ENCODE measurements at places on chromosomes 2 and 18.

DNA sequence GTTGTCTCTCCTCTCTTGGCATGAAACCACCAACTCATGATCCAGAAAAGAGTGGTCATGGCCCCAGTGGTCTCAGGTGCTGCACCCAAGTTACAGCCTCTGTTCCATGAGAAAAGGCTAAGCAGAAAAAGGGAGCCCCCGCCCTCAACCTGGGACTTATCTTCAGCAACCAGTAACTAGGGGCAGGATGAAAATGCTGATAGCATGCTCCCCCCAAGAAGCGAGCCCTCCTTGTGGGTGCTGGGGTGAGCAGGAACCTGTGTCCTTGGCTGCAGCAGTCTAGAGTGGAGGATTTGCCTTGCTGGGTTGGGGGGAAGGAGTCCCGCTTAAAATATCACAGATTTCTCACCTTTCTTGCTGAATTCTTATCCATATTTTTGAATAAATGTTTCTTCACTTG, 490.0 kb downstream of the SUCLG1 start:
- DNase-seq, result no peak

DNA sequence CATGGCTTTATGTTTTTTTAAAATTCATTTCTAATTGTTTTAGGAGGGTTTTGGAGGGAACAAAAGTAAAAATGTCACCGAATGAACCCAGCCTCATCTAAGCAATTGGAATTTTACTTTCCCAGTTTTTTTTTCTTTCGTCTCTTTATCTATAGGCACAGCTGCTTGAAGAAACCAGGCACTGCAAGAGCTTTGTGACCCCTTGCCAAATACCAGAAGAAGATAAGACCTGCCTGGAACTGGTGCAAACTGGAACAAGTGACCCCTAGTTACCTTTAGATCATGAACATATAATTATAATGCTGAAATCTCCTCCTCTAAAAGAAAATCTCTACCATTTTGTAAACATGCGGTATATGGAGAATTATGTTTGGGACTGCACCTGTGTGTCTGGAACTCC, 100.9 kb downstream of the TSN start:
- DNase-seq, result no peak

DNA sequence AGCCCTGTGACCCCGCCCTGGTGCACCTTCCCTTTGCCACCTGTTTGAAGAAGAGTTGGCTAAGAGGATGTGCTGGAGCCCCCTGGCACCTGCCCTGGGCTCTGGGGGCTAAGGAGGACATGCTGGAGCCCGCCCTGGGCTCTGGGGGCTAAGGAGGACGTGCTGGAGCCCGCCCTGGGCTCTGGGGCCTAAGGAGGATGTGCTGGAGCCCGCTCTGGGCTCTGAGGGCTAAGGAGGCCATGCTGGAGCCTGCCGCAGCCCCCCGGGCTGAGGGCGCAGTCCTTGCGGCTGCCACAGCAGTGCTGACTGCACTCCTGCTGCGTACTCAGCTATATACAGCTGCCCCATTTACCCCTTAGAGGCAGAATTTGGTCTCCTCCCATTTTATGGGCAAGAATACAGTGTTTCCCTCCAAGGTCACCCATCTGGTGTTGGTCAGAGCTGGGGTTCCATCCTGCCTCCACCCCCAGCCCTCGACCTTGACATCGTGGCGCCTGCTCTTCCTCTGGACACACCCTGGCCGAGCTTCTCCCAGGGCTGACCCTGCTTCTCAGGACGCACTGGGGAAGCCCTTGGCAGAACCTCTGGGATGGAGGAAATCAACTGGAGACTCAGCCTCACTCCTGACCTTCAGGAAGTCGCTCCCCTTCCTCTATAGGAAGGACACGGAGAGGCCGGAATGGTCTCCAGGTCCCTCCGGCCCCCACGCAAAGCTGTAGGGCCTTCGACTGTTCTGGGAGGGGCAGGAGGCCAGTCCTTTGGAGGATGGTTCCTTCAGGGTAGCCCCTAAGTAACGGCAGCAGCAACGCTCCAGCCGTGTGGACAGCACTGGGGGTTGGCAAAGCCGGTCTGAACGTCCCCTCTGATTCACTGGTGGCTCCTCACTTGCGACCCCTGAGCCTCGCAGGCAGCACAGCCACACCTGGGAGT, 65.0 kb upstream of the HPCAL1 start:
- no peak for DNase-seq

GRCh38 chr2:23934259-23934658, 6.0 kb upstream of the UBXN2A start:
- DNase-seq, result no peak

GRCh38 chr2:28896906-28897305, 2.4 kb downstream of the WDR43 start:
- no peak for DNase-seq

GRCh38 chr2:64052463-64053241, 33.4 kb upstream of the VPS54 start:
- DNase-seq, result peak; percentile 32

- no peak for DNase-seq
Observed at GRCh38 chr2:3294493-3294892, 83.1 kb downstream of the EIPR1 start.

DNA sequence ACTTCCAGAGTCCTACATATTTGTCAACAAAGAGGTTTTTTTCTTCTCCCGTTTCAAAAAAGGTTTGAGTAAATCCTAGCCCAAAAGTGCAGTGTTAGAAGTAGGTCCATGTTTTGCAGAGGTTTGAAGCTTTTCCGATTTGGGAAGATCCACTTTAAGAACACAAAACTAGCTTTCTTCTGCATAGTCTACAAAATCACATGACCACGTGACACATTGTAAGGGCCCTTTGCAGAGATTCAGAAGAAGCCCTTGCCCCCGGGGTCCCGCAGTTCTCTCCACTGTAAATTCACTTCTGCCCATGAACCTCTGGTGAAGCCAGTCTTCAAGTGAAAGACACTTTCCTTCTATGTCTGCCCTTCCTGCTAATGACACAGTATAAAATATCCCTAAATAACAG, 49.4 kb downstream of the PAX3 start:
- no peak for DNase-seq

GRCh38 chr2:219739066-219739465, 111.6 kb downstream of the SLC4A3 start:
- no peak for DNase-seq

- DNase-seq, result no peak
Observed at GRCh38 chr2:33022989-33023727, 76.4 kb downstream of the LTBP1 start.

DNA sequence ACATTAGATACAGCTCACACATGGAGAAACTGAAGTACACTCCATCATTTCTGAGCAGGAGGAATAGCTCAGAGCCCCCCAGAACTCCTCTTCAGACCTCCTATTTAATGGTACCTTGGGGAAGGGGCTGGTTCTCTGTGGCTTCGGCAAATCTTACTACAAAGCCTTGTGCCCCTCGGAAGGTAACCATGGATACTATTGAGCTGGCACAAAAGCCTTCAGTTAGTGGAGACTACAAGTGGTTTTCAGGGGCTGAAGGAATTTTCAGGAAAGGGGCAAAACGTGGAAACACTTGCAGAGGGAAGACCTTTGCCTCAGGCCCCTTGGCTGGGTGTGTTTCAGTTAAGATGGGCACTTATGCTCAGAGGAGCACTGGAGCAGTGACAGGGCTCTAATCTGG, 1.1 kb upstream of the FAM237A start:
- no peak for DNase-seq

- no peak for DNase-seq
Observed at GRCh38 chr2:64888591-64889309, 100.4 kb upstream of the SLC1A4 start.

- DNase-seq, result no peak
Observed at GRCh38 chr2:62478093-62478580, 27.9 kb downstream of the TMEM17 start.

DNA sequence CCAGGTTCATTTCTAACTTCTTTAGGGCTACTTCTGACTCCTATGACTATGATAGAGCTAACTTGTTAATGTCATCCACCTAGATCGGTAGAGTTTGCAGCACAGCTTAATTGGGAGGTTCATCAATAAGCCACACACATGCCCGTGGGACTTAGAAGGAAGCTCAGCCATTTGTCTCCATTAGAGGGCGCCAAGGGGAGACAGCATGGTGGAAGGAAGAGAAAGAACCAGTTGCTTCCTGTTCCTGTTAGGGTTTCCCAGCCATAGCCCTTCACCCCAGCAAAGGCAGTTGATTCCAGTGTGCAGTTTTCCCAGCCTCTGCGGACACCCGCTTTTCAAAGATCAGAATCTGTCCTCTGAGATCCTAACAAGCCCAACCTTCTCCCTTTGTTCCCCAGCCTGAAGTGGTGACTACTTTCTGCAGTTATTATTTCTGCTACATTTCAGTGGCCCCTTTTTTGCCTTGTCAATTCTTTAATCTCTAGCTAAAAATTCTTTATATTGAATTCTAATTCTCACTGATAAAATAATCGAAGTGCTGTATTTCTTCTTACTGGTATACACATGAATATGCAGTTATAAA, 30.3 kb downstream of the MAIP1 start:
- DNase-seq, result peak; percentile 53

- DNase-seq, result no peak
Observed at GRCh38 chr2:73072129-73072395, 550 bp upstream of the SFXN5 start.

DNA sequence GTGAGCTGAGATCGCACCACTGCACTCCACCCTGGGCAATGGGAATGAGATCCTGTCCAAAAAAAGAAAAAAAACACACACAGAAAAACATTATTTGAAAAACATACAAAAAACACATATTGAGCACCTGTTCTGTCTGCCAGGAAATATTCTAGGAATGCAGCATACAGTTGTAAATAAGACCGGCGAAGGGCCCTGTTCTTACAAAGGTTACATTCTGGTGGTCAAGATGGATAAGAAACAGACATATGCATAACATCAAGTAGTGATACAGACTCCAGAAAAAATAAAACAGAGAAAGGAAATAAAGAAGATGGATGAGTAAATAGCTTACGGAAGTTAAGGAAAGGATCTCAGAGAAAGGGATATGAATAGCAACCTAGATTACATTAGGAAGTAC, 159.8 kb downstream of the GALNT3 start:
- no peak for DNase-seq

Data from CD4-positive, alpha-beta T cell treated with Interleukin-4 for 4 hours (primary cell).